CD4-positive, alpha-beta T cell treated with Interleukin-10 for 1 hour (primary cell): ENCODE measurements at places on chromosomes 3 and 15.

DNA sequence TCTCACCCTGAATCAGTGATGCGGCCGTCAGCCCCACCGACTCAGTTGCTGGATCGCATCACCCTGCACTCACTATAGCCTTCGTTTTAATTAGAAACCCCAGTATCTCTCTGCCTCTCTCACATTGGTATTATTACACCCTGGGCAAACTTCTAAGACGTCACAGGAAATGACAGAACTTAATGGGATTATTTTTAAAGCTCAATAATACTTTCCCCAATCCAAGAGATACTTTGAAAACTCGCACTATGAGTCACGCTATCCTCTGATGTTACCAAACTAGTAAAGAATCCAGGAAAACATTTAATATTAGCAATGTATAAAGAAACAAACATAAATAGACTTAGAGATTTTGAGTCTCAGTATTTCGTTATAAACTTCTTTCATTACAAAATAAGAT is 36.6 kb downstream of the RUBCN start:
- no peak for DNase-seq

DNA sequence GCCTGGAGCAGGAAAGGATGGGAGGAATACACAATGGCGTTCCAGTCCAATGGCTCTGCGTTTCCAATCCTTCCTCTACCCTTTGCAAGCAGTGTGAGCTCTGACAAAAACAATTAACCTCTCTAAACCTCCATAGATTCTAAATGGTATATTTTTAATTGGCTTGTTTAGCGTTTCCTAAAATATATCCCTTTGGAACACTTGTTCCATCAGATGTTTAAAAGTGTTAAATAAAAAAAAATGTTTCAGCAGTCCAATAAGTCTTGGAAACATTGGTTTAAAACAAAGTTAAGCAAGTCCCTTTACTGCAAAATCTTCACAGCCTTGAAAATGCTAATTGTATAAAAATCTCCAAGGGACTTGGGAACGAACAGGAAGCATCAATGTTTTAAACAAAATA is 432.3 kb upstream of the ARRDC4 start:
- DNase-seq: no peak

DNA sequence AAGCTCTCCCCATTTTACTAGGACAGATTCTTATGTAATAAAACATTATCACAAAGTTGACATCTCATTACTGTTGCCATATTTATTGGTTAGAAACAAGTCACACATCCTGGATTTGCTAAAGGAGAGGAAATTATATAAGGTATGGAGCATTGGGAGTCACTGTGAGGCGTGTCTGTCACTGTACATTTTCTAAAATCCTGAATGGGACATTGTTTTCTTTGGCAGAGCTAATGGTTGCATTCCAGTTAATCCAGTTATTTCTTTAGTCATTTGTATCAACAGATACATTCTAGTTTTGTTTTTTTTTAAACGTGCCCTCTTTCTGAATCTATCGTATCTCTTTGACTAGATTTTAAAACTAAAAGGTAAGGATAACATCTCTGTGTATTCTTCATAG is 70.2 kb upstream of the MITF start:
- no peak for DNase-seq

GRCh38 chr3:52121464-52121805 is 32.8 kb downstream of the POC1A start:
- DNase-seq: no peak

GRCh38 chr3:36893137-36893557 is 51.7 kb downstream of the TRANK1 start:
- DNase-seq: peak; percentile 70

DNA sequence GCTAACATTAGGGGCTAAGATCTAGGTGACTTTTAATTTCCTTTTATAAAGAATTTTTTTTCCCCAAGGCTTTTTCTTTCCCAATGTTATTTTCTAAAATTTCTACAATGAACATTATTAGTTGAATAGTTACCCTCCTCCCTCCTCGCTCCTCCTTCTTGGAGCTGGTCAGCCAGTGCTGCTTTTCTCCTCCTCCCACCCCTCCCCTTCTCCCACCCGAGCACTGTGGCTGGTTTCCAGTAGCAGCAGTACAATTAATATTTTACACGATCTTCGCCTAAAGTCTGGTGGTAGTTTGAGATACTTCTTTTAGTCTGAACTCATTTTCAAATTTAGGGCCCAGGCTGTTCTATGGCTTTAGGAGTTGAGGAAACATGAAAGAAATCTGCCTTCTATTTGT is 41.6 kb downstream of the EEFSEC start:
- DNase-seq: no peak

GRCh38 chr3:12948371-12948770 is 107.0 kb upstream of the RPL32 start:
- no peak for DNase-seq

DNA sequence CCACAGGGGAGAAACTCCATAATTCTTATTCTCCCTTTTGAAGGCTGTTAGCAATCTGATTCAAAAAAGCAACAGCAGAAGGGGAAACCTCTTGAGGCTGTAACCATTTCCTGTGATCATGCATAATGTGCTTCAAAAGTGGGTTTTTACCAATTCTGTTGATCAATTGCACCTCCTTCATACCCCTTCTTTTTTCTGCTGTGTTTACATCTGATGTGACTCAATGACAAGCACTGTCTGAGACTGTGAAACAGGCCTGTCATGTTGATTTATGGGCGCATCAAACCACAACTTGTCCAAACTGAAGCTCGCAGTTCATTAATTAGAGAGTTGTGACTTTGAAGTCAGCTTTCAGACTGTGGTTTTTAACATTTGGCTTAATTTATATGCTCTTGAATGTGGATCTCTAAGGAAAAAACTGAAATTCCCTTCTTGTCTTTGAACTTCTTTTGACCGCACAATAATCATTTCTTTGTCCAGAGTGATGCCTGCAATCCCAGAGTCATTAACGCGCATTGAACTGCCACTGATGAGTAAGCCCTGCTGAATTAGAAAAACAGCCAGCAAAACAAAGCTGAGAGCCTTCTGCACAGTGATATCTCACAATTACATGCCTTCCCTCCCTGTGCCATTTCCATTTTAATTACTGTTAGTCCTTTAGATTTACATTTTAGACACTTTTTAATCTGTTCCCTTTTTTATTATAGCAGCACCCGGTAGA is 532.8 kb downstream of the FOXP1 start:
- DNase-seq: peak; percentile 74

DNA sequence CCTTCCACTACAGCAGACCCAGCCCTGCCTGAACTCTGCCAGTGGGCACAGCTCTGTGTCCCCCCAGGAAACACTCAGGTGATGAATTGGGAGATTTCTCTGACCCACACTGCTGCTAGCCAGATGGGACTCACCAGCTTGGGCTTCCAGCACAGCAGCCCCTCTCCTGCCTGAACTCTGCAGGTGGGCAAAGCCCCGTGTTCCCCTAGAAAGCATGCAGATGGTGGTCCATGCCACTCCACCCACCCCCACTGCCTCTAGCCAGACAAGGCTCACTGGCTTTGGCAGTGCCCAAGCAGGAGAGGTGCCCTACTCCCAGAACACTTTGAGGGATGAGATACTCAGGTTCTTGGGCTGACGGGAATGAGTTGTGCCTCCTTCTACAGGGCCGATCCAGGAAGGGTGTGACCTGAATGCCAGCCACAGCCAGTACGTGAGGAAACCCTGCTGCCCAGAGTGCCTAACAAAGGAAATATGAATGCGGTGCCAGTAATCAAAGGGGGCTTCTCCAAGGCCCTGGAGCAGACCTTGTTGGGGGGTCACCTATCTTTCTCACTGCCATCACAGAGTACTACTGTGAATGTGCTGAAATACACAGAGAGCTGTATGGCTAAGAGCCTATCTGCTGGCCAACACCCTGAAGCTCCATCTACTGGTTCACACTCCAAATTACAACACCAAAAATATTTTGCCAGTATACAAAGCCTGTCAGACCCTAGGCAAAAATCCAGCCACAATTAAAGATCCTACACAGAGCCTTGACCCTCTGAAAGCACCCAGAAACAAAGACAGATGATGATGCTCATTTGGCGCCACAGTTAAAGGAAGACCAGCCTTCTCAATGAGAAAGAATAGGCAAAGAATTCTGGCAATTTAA is 61.9 kb downstream of the BTLA start:
- peak; percentile 57 for DNase-seq

DNA sequence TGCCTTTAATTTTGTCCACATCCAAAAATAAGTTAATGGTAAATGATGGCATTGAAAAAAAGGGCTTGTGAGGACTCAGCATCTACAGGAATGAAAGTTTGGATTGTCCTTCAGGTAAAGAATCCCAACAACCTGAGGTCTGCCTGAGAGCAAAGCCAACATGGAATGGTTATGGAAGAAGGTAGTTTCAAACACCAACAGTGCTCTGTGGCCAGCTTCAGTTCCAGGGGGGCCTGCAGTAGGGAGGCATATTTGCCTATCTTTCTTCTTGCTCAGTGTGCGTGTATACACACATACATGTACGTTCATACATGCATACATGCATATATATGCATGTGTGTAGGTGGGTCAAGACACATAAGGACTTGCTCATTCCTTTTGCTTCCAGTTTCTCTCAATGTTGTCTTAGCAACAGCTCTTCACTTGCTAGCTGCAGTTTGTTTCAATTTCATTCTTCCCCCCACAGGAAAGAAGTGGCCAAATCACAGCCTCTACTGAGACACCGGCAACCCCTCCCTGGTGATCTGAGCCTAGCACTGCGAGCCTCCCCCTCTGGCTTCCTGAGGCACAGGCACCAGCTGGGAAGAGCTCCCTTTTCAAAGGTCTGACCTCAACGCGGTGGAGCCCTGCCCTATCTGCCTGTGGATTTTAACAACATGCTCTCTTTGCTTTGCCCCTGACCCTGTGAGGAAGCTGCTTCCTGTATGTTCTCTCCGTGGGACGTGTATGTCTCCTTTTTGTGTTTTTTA is 146.2 kb downstream of the KLF13 start:
- peak; percentile 66 for DNase-seq

GRCh38 chr15:95636107-95636506 is 694.4 kb upstream of the NR2F2 start:
- DNase-seq: no peak

GRCh38 chr15:56832125-56832524 is 86.3 kb upstream of the TCF12 start:
- no peak for DNase-seq

DNA sequence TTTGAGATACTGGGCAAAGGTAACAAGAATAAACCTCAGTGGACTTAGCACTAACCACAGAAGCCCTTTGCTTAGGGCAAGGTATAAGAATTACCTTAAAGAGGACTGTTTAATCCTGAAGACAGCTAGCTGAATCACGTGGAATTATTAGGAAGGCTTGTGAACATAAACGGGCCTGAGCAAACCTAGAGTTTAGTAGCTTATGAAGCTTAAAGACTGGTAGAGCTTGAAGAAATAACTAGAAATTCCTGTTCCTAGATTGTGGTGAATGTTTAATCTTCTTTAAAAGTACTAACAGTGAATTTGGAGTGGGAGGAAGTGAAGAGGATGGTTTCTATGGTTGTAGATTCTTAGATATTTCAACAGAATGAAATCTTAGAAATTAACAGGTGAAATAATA is 428.9 kb upstream of the THRB start:
- no peak for DNase-seq

DNA sequence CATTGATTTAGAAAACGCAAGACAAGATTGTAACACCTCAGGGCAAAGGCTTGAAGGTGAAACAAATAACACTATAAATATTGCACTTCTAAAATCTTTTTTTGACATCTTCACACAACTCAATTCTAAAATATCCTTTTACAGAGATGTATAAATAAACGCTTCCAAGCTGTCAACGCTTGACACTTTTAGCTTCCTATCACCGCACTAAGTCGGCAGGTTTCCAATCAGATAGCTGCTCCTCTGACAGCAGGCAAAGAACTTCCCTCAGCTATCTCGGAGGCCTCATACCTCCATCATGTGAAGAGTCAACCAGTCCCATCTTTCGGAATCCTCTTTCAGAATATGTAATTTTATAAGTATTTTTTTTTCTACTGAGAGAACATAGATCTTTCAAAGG is 71.0 kb downstream of the PCOLCE2 start:
- DNase-seq: no peak

GRCh38 chr3:45704301-45704943 is 15.2 kb downstream of the SACM1L start:
- DNase-seq: no peak

GRCh38 chr3:15427981-15428380 is 583 bp downstream of the EAF1 start:
- no peak for DNase-seq

- DNase-seq: no peak
Observed at GRCh38 chr3:42148982-42149432, 57.9 kb downstream of the TRAK1 start.

- DNase-seq: no peak
Observed at GRCh38 chr3:196227629-196228493, 11.5 kb downstream of the SLC51A start.

DNA sequence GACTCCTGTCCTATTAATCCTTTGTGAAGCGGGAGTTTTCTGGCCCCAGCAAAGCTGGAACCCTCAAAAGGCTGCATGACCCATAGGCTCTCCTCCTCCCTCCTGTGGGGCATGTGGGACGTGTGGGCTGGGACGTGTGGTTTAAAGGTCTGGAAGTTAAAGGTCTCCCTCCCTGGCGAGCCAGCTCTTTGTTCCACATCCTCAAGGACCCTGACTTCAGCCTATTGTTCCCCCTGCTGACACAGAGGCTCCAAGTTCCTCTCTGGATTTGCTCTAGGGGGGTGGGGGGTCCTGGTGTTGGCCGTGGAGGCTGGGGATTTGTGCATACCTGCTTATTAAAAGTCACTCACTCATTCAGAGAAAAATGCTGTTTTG is 44.2 kb downstream of the SMAD6 start:
- DNase-seq: no peak

- no peak for DNase-seq
Observed at GRCh38 chr3:129346695-129347457, 68.2 kb downstream of the HMCES start.

- DNase-seq: peak; percentile 63
Observed at GRCh38 chr3:39101022-39101689, 6.3 kb downstream of the GORASP1 start.

DNA sequence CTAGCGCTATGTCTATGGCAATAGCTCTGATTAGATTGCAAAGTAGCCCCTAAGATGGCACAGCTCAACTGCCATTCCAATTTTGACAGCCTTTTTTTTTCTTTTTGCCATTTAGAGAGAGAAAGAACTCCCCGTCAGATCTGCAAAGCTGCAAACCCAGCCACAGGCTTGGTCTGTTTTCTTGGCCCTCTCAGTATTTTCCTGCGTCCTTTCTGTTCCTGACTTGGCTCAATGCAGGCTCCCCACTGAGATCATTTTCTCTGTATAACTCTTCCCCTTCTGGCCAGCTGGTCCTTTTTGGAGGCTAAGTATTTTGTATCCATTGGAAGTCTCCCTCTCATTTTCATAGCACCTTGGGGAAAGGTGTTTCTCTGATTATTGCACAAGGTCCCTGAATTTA is 386.7 kb downstream of the UNC13C start:
- no peak for DNase-seq
